NCI-H1436 treated with DMSO at 0.1 percent for 48 hours (cell line): ENCODE measurements at places on chromosomes 7 and 10.

DNA sequence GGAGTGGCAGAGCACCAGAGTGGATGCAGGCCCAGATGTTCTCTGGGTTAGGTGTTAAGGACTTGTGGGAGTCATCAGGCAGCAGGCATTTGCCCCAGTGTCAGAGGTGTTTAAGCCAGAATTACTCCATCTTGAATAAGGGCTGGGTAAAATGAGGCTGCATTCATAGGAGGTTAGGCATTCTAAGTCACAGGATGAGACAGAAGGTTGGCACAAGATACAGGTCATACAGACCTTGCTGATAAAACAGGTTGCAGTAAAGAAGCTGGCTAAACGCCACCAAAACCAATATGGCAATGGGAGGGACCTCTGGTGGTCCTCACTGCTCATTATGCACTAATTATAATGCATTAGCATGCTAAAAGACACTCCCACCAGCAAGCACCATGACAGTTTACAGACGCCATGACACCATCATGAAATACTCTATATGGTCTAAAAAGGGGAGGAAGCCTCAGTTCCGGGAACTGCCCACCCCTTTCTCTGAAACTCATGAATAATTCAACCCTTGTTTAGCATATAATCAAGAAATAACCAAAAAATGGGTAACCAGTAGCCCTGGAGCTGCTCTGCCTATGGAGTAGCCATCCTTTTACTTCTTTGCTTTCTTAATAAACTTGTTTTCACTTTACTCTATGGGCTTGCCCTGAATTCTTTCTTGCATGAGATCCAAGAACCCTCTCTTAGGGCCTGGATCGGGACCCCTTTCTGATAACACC lies 882 bp upstream of the LRRC61 start:
- DNase-seq: no peak

DNA sequence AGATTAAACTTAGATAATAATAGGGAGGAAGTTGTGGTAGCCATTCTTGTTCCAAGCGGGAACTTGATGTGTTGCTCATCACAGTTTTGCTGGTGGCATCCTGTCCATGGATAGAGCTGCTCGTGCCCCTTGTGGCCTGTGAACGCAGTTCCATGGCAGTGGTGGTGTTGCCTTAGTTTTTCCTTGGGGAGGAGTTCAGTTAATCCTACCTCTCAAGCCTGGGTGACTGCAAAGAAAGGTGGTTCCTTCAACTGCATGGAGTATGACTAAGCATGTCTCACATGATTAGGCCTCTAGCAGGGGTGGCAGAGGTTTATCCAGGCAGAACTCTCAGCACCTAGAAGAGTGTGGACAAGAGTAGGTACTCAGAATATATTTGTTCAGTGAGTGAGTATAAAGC lies 99.7 kb downstream of the MAPK8 start:
- no peak for DNase-seq

GRCh38 chr10:81876253-81877077 lies 1.5 kb downstream of the NRG3 start:
- no peak for DNase-seq

DNA sequence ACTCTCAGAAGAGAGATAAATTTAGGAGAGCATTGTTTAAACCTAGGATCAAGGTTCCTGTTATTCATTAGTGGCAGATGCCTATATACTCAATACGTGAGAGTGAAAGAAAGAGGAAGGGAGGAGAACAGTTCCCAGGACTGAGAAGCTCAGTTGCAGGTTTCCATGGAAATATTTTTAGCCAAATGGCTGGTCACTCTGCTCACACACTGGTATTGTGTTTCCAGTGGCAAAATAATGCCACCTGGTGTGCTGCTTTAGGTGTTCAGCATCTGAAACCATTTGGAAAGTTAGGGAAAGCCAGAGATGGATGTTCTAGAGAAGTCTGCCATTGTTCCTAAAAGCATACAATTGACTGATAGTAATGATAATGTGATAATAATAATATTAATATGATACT lies 827.7 kb downstream of the SORCS3 start:
- no peak for DNase-seq

GRCh38 chr10:122216047-122216446 lies 55.0 kb upstream of the BTBD16 start:
- DNase-seq: no peak

DNA sequence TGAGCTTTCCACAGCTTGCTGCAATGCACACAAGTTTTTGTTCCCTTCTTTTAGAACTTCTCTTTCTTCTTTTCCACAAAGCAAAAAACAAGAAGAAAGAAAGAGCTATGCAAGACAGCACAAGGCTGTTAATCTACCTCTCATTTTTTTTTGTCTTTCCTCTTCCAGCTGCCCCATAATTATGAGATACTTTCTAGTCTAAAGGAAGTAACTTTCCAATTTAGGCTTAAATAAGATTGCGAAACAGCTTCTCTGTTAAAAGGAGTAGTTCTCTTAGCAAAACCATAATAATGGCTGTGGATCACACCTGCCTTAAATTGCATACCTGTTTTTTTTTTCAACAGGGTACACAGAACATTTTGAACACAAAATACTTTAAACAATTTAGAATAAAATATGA lies 56.0 kb downstream of the NDUFB2 start:
- DNase-seq: no peak

DNA sequence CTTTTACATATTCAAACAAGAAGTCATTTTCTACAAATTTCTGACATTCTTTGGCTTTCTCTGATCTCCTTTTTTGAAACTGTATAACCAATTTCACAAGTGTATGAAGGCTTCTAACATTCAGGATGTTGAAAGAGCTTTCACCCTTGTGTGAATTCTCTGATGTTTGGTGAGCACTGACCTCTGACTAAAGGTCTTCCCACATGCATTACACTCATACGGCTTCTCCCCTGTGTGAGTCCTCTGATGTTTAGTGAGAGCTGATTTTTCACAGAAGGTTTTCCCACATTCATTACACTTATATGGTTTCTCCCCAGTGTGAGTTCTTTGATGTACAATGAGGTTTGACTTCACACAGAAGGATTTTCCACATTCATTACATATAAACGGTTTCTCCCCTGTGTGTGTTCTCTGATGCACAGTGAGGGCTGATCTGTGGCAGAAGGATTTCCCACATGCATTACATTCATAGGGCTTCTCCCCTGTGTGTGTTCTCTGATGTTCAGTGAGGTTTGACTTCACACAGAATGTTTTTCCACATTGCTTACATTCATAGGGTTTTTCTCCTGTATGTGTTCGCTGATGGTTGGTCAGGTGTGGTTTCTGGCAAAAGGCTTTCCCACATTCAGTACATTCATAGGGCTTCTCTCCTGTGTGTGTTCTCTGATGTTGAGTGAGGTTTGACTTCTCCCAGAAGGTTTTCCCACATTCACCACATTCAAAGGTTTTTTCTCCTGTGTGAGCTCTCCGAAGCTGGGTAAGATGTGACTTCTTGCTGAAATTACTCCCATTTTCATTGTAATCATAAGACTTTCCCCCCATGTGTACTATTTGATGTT lies 25.7 kb downstream of the ZNF248 start:
- DNase-seq: no peak

DNA sequence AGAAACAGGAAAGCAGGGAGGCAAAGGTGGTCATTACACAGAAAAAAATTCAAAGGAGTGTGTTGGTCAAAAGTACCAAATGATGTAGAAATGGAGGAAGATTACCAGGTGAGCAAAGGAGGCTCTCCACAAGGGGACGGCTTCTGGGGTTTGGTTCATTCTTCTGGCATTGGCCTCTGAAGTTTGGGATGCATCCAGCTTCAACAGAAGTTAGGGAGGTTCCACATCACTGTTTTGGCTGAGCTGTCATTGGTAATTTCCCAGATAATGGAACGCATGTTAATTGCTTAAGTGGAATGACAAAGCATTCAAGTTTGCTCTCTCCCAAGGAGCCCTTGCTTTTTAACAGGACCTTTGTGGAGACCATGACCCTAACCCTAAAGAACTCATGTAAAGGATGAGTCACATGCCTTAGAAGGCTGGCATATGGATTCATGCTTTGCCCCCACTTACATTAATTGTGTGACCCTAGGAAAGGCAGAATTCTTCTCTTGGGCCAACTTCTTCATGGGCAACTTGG lies 398.6 kb downstream of the GPAM start:
- DNase-seq: no peak

DNA sequence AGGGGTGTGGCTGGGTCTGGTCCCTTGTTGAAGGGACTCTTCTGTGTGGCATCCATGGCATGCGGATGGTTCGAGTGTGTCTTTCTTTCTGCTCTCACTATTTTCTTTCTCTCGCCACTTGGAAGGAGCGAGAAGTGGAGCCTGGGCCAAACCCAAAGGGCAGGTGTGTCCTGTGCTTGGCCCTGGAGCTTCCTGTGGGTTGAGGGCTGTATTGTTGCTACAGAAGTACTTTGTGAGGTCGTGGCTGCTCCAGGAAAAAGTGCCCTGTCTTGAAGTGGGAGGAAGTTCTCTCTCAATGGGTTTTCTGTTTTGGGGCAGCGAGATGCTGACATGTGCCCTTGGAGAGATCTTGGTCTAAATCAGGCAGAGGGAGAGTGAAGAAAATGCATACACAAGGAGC lies 72.0 kb downstream of the DOCK1 start:
- DNase-seq: no peak

DNA sequence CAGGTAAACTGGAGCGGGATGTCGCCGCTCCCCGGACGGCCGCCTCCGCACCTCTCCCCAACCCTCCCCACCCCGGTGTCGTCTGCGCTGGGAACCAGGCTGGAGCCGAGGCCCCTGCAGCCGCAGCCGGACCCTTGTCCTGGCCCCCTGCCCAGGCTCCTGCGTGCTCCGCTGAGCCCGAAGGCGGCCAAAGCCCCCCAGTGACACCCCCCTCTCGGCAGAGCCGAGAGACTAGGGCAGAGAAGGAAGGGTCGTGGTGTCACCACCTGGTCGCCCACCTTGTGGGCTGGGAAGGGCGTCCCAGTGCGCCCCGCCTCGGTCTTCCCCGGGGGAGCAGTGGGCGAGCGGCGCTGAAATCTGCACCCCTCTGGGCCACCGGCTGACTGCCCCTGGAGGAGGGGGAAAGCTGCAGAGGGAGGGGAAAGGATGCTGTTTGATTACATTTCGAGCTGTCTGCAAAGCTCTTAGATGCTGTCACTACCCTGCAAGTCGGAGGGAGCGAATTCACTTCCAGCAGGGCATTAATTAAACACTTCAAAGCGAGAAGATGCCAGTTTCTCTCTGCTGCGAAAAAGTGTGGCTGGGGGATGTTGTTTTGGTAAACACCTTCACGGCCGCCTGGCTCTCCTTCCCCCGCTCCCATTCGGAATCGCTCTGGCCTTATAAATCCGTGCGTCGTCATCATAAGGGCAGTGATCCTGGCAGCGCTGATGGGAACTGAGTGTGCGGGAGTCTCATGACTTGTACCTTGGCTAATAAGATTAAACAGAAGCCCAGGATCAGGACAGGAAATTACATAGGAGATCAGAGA lies 622 bp downstream of the DYNC1I1 start:
- DNase-seq: no peak

DNA sequence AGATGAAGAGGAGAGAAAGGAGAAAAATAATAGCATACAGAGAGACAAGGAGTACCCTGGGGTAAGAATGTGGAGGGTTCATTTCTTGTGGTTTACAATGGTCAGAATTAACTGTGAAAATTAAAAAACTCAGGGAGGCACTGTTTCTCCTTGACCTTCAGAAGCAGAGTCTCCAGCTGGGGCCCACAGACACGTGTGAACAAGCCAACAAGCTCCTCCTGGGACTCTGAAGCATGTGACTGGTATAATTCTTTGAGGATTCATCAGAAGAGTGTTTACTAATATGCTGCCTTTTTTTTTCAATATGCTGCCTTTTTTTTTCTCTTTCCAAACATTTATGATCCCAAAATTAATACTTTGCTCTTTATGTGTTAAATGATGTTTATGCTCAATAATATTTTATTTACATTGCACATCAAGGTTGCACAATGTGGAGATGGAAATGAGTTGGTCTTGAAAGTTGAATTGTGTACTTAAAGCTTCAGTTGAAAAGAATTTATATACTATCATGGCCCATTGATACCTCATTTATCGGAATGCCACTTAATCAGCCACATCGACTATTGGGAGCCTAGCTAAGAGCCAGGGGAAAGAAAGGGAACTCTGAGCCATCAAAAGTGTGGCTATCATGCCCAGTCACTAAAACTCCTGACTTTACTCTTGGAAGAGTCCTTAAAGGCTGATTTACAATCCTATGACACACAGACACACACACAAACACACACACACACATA lies 134.7 kb upstream of the RHOBTB1 start:
- no peak for DNase-seq

GRCh38 chr10:96910488-96911395 lies 78.6 kb downstream of the LCOR start:
- DNase-seq: no peak

- DNase-seq: no peak
Measured at GRCh38 chr10:42971251-42971599, 105.6 kb upstream of the RET start.

DNA sequence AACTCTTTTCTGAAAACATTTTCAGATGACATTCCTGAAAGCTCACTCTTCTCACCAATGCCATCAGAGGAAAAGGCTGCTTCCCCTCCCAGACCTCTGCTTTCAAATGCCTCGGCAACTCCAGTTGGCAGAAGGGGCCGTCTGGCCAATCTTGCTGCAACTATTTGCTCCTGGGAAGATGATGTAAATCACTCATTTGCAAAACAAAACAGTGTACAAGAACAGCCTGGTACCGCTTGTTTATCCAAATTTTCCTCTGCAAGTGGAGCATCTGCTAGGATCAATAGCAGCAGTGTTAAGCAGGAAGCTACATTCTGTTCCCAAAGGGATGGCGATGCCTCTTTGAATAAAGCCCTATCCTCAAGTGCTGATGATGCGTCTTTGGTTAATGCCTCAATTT lies 16.5 kb downstream of the ANLN start:
- DNase-seq: no peak

- no peak for DNase-seq
Measured at GRCh38 chr7:40808378-40808942, 673.7 kb downstream of the SUGCT start.

GRCh38 chr10:131480066-131480465 lies 168.5 kb upstream of the TCERG1L start:
- no peak for DNase-seq
